Muscle of back (tissue), 13 donors: ENCODE measurements at places on chromosomes 4 and X.

DNA sequence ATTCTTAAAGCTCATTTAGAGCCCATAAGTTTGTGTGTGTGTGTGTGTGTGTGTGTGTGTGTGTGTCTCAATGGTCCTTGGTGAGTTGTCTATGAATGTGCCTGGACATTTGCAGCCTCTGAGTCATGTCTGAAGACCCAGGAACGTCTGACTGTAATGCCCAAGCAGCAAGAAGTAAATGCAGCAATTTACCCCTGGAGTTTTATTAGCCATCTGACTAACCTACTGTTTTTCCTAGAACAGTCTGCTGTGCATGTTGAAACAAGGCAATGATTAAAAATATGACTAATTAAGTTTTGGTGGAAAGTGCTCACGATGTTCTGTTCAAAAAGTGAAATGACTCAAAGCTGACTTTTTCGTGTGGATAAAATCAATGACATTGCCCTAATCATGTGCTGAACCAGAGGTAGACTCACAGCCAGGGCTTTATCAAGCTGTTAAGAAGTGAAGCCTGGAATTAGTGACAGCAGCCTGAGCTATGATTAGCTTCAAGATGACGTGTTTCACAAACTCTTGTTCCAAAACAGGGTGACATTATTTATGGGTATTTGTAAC lies 201.6 kb downstream of the CPE start:
- DNase-seq: no peak

DNA sequence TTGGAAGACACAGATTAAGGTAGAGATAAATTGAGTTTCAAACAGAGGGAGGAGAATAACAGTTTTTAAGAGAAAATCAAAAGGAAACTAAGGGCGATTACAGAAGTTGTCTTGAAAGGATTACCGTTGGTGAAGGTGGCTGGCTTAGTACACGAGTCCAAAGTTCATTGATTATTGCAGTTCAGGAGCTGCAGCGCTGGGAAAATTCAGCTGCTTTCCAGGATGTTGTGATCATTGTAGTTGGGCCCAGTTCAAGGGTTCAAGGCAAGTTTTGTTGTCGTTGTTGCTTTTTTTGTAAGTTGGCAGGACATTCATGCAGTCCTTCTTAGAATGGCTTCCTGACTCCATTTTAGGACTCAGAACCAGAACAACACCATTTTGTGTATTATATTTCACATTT lies 461.7 kb downstream of the RAPGEF2 start:
- no peak for DNase-seq

DNA sequence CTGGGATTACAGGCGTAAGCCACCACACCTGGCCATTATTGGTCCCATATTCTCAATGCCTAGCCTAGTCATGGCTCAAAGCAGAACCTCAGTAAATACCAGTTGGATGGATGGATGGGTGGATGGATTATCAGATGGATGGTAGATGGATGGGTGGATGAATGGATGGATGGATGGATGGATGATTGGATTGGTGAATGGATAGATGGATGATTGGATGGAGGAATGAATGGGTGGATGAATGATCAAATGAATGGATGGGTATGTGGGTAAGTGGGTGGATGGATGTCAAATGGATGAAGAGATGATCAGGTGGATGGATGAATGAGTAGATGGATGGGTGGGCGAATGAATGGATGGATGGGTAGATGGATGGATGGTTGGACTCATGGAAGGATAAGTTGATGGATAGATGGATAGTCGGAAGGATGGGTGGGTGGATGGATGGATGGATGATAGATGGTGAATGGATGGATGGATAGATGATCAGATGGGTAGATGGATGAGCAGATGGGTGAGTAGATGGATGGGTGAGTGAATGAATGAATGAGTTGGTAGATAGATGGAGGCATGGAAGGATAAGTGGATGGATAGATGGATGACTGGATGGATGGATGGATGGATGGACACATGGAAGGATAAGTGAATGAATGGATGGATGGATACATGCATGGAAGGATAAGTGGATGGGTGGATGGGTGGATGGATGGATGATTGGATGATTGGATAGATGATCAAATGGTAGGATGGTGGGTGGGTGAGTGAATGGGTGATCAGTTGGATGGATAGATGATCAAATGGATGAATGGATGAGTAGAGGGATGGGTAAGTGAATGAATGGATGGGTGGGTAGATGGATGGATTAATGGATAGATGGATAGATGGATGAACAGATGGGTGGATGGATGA lies 22.0 kb upstream of the RNF4 start:
- no peak for DNase-seq

DNA sequence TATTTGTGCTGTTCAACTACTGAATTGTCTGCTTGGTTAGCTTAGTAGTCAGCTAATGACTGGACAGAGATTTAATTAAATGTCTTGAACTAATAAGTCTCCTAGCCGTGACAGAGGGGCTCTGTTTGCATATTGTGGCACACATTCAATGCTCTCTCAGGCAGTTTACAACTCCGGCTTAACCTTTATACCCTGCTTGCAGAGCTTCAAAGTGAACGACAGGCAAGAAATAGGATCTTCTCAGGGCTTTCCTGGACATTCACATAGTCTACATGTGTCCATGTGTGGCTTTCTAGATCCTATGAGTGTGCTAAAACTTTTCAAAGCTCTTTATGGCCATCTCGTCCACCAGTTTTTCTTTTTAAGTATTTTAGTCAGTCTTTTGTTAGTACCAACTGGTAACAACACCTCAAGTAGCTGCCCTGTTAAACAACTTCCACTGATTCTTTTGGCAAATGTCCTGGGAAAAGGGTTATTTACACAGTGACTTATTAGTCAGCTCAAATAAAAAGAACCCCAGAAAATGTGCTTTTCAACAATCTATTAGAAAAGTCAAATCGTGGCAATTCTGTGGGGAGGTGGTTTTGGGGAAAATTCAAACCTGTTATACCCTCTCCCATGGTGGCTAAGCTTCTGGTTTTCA lies 28.6 kb downstream of the OR13H1 start:
- no peak for DNase-seq

DNA sequence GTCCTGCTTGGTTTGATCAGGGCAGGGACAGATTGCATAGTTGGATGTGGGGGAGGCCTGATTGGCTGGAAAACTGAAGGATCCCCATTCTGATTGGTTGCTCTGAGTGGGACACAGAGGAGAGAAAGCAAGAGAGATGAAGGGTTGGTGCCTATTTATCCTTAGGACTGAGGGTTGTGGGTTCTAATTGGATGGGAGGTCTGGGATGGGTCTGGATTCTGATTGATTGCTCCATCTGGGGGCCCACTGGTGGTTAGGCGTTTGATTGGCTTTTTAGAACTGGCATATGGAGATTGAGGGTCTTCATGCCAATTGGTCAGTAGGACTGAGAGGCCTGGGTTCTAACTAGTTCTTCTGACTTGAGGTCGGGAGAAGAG lies 644 bp upstream of the EBP start:
- no peak for DNase-seq

GRCh38 chrX:22859642-22860041 lies 140.1 kb upstream of the DDX53 start:
- DNase-seq: no peak

DNA sequence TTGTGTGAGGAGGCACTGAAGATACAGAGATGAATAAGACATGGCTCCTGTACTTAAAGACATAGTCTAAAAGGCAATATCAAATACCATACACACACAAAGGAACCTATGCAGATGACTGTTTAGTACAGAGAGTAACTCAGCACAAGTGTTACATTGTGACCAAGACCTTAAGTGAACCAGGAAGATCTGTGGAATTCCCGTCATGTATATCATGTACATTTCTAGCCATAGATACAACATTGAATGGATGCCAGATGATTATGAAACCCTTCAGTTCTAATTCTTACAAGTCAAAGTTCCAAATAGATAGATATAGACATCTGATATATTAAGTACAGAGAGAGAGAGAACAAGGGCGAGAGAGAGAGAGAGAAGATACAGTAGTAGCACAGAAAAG lies 73.2 kb downstream of the PAK3 start:
- no peak for DNase-seq

GRCh38 chr4:140928880-140929279 lies 172.7 kb upstream of the TBC1D9 start:
- no peak for DNase-seq

DNA sequence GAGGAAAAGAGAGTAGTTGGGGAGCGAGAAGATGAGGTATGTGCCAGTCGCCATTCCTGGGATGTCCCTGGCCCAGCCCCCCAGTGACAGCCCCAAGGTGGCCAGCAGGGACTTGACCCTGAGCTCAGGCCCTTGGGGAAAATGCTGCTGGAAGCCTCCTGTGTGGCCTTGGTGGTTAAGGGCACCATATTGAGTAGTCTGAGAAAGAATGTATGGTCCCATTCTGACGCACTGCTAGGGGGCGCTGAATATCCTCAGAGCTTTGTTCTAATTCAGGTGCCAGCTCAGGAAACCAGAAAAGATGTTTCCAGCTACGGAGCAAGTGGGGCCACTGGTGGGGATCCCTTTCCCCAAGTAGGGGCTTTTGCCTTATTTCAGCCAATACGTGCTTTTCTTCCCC lies 14.0 kb upstream of the UBA6 start:
- no peak for DNase-seq

DNA sequence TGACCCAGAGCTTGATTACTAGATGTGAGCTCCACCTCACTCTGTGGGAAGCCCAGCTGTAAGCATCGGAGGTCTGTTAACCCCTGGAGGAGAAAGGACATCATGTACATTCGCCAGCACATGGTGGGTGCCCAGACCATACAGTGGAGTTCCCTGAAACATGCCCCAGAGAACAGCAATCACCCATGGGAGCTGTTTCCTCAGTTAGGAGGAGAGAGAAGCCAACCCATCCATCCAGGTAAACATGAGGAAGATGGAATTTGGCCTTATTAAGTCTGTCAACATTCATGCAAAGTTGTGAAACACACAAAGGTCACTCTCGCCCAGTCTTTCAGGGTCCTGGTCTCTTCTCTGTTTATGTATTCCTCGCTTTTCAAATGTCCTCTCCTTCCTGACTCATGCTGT lies 354.7 kb downstream of the ANK2 start:
- DNase-seq: no peak

GRCh38 chr4:26493461-26493860 lies 3.2 kb upstream of the CCKAR start:
- no peak for DNase-seq

GRCh38 chrX:63927848-63928247 lies 142.8 kb upstream of the ARHGEF9 start:
- DNase-seq: no peak

DNA sequence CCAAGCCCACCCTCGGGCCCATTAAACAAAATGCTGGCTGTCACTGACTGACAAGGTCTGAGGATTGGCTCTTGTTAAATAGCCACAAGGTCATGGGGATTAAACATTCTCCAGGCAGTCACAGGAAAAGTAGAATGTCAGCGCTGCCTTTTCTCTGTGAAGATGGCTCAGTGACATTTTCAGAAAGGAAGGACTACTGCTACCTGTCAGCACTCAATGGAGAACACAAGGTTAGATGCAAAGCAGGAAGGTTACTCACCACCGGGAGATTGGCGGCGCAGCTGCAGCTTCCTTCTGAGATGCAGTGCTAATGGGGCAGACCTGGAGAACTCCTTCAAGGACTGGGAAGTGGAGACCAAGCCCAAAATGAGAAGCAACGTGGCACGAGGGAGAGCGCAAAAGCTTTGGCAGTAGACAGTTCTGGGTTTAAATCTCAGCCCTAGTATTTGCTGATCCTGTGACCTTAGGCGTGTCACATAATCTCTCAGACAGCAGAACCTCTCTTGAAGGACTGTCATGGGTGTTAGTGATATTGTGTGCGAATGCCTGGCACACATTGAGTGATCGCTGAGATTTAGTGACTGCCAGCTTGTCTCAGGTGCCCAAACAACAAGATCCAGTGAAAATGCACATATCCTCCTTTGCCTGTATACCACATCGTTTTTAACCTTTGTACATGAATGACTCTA lies 213.1 kb upstream of the BOD1L1 start:
- DNase-seq: no peak

DNA sequence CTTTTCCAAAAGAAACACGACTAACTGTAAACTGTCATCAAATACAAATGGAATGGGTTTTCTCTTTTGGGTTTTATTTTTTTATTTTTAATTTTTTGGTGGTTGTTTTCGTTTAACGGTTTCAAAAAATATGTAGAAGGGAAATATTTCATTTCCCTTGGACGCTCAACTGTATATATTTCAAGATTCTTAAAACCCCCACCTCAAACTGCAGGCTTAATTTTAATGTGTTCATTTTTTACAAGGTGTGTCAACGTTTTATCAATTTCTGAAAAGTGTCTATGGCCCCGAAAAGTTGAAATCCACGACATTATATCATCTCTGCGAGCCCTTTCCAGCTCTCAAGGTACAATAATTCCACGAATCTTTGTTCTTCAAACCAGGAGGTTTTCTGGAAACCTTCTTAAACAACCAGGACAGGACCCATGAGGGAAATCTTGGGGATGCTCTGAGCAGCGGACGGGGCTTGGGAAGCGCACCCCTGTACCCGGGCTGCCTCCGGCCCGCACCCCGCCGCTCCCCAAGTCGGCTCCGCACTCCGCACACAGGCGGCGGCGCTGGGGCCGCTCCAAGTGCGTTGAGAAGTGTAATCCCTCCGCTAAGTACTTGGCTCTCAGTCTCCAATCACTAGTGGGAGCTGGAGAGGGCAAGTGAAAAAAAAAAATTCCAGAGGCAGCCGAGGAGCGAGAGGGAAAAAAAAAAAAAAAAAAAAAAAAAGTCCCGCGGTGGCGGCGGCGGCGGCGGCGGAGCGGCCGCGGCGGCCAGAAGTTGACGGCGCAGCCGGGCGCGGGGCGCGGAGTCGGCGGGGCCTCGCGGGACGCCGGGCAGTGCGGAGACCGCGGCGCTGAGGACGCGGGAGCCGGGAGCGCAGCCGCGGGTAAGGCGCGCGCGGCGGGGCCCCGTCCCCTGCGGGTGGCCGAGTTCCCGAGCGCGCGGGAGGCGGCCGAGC lies at the start of gene BMPR1B:
TSS of gene BMPR1B (plus strand) at position 764 of the 949 bp plus-strand sequence. CDS start 346,470 bp downstream, outside the sequence.
- DNase-seq: peak; percentile 68
